ENCODE measurements at places on chromosomes 6 and 20.

- DNase-seq, result no peak
These were observed 3.7 kb downstream of the MRPS18A start for GRCh38 chr6:43683708-43684455.

- DNase-seq, result no peak
These were observed 186.8 kb downstream of the CDH26 start for GRCh38 chr20:60144974-60145527.

DNA sequence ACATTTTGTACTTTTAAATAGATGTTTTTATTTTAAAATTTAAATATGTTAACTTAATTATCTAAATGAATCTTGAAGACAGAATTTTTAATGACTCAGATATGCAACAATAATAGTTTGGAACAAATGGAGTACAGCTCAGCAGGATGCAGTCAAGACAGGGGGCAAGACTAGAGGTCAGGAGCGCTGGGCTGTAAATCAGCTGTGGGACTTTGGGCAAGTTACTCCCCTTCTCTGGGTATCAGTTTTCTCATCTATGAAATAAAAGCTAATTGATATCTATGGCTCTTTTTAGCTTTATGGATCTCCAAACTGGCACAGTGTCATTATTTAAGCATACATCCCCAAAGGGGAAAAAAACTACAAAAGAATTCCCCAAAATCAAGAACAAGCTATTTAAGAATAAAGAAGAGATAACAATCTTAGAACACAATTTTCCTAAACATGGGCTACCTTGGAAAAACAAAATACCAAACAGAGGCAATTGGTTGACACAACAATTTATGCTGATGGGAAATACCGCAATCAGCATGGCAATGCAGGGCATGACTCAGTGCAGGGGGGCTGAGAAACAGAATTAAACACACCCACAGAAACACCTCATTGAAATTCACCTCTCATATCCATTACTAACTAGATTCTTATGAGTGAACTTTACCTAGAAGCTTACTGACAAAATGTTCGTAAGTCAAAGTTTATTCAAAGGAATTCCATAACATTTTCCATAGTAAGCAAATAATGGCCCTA, 188.2 kb downstream of the SIM1 start:
- no peak for DNase-seq

GRCh38 chr20:34920055-34920454, 35.6 kb downstream of the GSS start:
- DNase-seq, result no peak
